CD14-positive monocyte (primary cell): ENCODE measurements at places on chromosomes 4 and X. TPM values are rescaled to one million over a fixed set of nuclear protein-coding genes. Genes with fewer than 3 reads are reported as not detected.

GRCh38 chr4:147717878-147718277, 14.0 kb upstream of the ARHGAP10 start:
- no peak for DNase-seq

GRCh38 chr4:176939445-176939844, 146.7 kb upstream of the VEGFC start:
- DNase-seq: no peak

DNA sequence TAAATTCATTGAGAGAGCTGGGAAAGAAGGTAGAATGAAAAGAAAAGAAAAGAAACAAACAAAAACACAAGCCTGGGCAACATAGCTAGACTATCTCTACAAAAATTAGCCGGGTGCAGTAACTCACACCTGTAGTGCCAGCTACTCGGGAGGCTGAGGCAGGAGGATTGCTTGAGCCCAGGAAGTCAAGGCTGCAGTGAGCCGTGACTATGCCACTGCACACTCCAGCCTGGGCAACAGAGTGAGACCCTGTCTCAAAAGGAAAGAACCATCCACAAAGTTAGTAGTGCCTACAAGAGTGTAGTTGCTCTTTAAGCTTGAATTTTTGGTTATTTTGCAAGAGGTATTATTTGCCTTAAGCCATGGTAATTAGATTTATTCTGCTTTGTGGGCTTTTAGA, 157.7 kb downstream of the CBR4 start:
- DNase-seq: no peak

GRCh38 chrX:45850197-45850774, 649.6 kb upstream of the DIPK2B start:
- peak; percentile 2 for DNase-seq

GRCh38 chr4:105594099-105595010, 41.9 kb downstream of the ARHGEF38 start:
- DNase-seq: no peak

PTTG2 gene
- polyA plus RNA-seq: 1.0 and 2.0 TPM in 2 replicates

NAP1L2 gene
- not detected for polyA plus RNA-seq

MAGEH1 gene
- 9.8 TPM for polyA plus RNA-seq

TEX13D gene
- polyA plus RNA-seq: not detected

DNA sequence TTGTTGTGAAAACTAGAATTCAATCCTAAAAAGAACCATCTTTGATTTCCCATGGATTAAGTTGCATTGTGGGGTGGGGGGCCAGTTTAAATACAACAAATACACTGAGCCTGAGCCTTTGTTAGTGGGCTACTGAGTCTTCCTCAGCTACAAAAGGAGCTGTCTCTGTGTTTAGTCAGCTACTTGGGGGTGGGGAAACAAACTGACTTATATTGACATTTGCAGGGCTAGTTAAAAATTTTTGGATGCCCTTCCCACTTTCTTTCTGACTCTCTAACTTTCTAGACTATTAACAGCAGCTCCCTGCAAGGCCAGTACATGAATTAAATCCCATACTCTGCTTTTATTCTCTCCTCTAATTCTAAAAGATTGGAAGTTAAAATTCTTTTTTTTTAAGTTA, 32.5 kb upstream of the FHDC1 start:
- no peak for DNase-seq

DNA sequence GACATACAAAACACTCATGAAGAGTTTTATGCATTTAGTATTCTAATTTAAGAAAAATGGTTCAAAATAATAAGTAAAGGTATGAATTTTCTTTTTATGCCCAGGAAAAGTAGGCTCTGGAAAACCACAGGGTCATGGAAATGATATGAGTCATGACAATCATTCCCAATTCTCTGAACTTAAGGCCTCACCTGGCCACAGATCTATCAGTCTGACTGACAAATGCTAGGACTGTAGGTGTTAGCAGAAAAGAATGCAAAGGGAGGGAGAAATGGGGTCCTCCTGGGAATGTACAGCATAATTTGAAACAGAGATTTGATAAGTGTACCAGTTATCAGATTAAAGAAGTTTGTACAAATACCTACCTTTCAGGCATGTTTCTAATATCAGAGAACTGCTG, 270.5 kb upstream of the ARSJ start:
- DNase-seq: no peak
